ENCODE measurements at places on chromosomes 12 and 14.

GRCh38 chr12:120237360-120238171, 28.0 kb downstream of the PXN start:
- DNase-seq, result no peak

GRCh38 chr12:117367006-117367638, 5.7 kb upstream of the NOS1 start:
- peak; percentile 23 for DNase-seq

- no peak for DNase-seq
Observed at GRCh38 chr12:109112720-109113465, 3.5 kb upstream of the ACACB start.

- no peak for DNase-seq
Observed at GRCh38 chr12:131909752-131910219, 15.4 kb downstream of the ULK1 start.

- no peak for DNase-seq
Observed at GRCh38 chr12:105804591-105805265, 334.0 kb downstream of the NUAK1 start.

- DNase-seq, result no peak
Observed at GRCh38 chr12:84858796-84859195, 53.8 kb downstream of the SLC6A15 start.

DNA sequence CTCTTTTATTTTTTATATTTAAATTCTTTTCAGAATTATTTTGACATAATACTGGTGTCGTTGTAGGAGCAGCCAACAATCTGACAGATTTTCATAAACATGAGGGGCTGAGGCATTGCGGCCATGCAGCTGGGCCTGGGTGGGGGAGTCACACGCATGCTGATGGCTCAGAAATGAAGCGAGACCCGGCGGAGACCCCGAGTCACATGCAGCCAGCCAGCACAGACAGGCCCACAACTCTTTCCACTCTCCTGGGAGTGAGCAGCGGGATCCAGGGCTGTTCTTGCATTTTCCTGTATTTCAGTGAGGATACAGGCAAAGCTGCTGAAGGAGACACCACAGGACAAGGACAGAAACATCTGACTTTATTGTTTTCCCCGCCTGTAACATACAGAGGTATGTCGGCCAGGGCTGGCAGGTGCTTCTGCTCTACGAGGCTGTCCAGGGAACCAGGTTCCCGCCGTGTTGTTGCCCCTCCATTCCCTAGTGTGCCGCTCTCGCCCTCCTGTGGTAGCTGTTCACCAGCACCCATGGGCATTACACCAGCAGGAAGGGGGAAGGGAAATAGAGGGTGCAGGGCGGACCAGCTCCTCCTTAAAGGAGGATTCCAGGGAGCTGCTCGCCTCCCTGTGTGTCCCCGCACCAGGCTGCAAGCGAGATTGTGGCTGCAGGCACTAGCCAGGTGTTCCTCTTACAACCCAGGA, 30.5 kb downstream of the FZD10 start:
- DNase-seq, result no peak

Measured in stimulated activated CD8-positive, alpha-beta memory T cell treated with anti-CD3 and anti-CD28 coated beads, Interleukin-15, amount 100 ng/mL, for 24 hours (primary cell).